ENCODE measurements at places on chromosomes 16 and 17. TPM values are rescaled to one million over a fixed set of nuclear protein-coding genes. Genes with fewer than 3 reads are reported as not detected.

- no peak for DNase-seq
Observed at GRCh38 chr16:85902366-85903155, 3.6 kb downstream of the IRF8 start.

- no peak for DNase-seq
Observed at GRCh38 chr17:76572201-76572910, 13.3 kb downstream of the ST6GALNAC2 start.

DNA sequence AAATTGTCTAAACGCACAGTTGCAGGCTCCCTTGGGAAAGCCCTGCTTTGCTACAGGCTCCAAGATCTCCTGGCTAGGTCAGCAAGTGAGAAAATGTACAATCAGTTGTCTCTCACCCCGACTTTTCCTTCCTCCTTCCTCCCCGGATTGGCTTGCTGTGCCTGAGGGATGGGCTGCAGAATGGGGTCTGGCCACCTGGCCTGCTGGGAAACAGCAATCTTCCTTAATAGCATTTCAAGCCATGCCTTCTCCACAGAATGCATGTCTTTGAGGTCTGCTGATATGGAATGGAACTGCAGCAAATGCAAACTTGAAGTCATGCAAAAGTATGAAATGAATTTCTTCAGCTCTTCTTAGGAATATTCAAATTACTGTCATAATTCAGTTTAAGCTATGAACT lies 42.9 kb upstream of the SLFN13 start:
- no peak for DNase-seq

- no peak for DNase-seq
Observed at GRCh38 chr17:60602385-60602742, 2.4 kb downstream of the PPM1D start.

DNA sequence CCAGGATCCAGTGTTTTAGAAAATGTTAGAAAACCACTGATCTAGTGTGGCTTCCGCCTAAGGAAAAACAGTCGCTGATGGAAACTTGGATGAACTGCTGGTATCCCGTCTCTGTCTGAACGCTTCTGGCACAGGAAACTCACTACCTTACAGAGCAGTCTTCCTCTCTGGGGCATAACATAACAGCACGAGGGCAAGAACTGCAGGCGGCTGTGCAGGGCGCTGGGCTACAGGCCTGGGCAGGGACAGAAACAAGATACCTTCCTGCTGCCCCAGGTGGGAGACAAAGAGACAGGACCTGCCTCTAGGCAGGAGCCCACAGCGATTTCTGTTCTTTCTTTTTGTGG lies 10.5 kb downstream of the MXRA7 start:
- no peak for DNase-seq

DNA sequence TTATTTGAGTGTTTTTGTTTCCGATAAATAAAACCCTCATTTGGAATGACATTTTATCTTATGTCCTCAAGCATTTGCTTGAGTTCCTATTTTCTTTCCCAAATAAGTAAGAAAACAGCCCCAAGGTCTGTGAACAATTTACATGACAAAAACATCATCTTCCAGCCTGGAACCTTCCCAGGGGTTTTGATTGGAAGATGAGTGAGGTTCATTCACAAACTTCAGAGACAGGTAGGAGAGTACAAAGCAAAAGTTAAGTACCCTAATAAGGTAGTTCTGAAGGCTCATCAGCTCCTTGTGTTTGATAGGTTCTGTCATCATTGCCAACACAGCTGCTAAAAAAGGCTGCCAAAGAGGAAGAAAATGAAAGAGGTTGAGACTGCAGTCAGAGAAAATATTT lies 772.8 kb downstream of the CDH8 start:
- DNase-seq: no peak

DNA sequence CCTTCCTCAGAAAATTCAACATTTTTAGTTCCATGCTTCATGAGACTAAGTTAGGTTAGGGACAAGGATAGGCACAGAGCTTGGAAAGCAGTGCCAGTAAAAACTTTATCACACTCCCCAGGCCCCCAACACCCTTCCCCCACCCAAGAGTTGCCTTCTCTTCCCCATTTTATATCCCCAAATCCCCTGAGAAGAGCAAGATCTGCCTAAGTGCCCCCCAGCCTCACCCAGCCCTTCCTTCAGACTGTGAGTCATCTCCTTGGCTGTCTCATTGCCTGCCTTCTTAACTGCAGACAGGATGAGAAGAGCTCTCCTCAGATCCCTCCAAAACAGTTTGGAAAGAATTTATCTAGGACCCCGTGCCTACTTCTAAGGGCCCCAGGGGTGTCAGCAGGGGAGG lies 55.8 kb downstream of the NEUROD2 start:
- DNase-seq: no peak

- no peak for DNase-seq
Observed at GRCh38 chr17:7557147-7557764, 1.3 kb upstream of the TNFSF13 start.

DNA sequence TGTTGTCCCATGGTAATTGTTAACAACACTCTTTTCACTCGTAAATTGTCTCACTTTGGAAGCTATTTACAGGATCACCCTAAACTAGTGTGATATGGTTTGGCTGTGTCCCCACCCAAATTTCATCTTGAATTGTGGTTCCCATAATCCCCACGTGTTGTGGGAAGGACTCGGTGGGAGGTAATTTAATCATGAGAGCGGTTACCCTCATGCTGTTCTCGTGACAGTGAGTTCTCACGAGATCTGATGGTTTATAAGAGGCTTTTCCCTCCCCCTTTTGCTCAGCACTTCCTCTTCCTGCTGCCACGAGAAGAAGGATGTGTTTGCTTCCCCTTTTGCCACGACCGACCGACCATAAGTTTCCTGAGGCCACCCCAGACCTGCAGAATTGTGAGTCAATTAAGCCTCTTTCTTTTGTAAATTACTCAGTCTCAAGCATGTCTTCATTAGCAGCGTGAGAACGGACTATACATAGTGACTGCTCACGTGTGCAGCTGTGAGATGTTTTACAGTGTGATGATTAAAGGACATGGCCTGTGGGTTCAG lies 34.4 kb downstream of the DNAH3 start:
- no peak for DNase-seq

DNA sequence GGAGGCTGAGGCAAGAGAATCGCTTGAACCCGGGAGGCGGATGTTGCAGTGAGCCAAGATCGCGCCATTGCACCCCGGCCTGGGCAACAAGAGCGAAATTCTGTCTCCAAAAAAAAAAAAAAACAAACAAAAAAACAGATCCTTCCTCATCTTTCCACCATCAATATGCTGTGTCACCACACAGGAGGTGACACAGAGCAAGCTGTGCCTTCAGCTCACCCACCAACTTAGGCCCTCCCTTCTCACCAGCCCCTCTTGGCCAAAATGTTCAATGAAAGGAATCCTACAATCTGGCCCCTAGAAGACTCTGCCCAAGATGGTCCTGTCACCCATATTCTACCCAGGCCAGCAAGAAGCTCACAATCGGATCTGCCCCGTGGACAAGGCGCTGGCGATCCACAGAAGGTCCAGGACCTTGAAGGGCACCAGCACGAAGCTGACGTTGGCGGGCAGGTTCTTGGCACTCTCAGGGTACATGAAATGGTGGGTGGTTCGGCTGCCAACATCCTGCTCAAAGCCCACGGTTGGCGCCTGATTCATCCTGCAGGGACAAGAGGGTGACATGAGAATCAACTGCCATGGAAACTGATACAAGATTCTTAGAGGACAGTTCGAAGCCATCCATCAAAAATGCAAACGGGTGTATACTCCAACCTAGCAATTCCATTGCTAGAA lies 41.4 kb downstream of the DDX19A start:
- DNase-seq: no peak

DNA sequence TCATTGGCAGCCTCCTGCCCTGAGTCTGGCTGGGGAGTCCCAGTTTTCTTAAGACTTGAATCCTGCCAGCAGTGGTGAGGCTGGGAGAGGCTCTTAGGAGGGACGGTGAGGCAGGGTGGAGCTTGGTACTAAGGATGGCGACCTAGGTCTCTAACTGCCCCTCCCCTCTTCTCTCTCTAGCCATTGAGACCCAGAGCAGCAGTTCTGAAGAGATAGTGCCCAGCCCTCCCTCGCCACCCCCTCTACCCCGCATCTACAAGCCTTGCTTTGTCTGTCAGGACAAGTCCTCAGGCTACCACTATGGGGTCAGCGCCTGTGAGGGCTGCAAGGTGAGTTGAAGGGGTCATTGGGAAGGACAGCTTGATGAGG lies 16.4 kb downstream of the GJD3 start:
- DNase-seq: no peak

GRCh38 chr17:79461041-79461440 lies 149.8 kb downstream of the RBFOX3 start:
- DNase-seq: no peak

- DNase-seq: no peak
Observed at GRCh38 chr17:69176457-69176795, 34.7 kb upstream of the ABCA6 start.

The SLC5A10 gene
- 0.04 TPM for polyA plus RNA-seq

The WFDC1 gene
- polyA plus RNA-seq: not detected

The CTRL gene
- 0.33 TPM for polyA plus RNA-seq

The CHRNE gene
- 0.02 TPM for polyA plus RNA-seq

The VTN gene
- polyA plus RNA-seq: not detected

The COL1A1 gene
- polyA plus RNA-seq: 1.4 TPM

The SEZ6L2 gene
- polyA plus RNA-seq: 1.5 TPM

The PRDM7 gene
- polyA plus RNA-seq: not detected

All from keratinocyte (primary cell).